Neuronal stem cell (in vitro differentiated cells): ENCODE measurements at places on chromosomes 1 and 21.

- no peak for DNase-seq
Measured at GRCh38 chr1:234302354-234302962, 70.8 kb upstream of the COA6 start.

GRCh38 chr1:69492286-69492685 is 75.4 kb upstream of the LRRC7 start:
- DNase-seq, result no peak

- no peak for DNase-seq
Measured at GRCh38 chr1:47456250-47456649, 18.4 kb downstream of the FOXD2 start.

- DNase-seq, result no peak
Measured at GRCh38 chr21:45579383-45580180, 37.3 kb upstream of the SLC19A1 start.

DNA sequence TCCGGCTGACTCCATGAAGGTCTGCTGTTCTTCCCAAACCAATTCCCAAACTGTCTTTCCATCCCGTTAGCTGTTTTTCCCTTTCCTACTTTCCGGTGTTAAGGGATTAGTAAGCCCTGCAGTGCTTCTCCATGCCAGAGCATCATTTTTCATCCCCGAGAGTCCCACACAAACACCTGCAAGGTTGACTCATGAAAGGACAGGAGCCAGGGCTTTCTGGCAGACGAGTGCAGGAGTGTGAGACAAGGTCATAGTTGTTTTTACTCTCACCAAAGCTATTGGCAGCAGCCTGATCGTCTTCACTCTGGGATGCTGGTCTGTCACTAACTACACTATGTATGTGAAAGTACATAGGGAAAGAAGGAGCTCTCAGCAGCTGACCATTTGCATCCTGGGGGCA is 10.2 kb upstream of the BECN2 start:
- DNase-seq, result no peak

GRCh38 chr1:168321945-168322344 is 41.3 kb downstream of the TBX19 start:
- no peak for DNase-seq

DNA sequence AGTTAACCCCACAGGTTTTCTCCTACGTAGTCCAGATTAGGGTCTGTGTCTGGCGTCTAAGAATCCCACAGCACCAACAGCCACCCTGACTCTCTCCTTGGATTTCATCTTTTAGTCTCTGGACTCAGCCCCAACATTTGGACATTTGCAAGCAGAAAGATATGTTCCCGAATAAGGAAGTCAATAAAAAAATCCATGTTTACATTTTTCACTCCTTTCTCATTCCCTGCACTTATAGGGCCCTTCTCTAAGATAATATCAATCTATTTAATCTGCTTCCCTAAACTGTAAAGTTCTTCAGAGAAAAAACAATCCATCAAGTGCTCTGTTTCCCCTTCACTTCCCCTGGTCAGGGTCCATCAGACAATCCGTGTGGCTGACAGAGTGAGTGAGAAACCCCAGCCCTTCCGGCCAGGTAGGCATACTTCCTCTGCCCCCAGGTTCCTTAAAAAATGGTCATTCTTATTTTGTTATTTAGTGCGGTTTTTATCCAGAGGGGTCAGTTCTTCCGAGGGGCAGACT is 105.9 kb upstream of the CDC42BPA start:
- DNase-seq, result no peak

GRCh38 chr21:16194095-16194787 is 464.5 kb downstream of the USP25 start:
- DNase-seq, result peak; percentile 81
